ENCODE measurements at places on chromosomes 12 and 14.
A peak's percentile ranks its signal among the peaks of the same experiment; 100 is the strongest.

GRCh38 chr14:75393794-75394193, 34.0 kb upstream of the JDP2 start:
- no peak for DNase-seq

- DNase-seq, result no peak
Measured at GRCh38 chr12:123948401-123948795, 24.2 kb downstream of the CCDC92 start.

DNA sequence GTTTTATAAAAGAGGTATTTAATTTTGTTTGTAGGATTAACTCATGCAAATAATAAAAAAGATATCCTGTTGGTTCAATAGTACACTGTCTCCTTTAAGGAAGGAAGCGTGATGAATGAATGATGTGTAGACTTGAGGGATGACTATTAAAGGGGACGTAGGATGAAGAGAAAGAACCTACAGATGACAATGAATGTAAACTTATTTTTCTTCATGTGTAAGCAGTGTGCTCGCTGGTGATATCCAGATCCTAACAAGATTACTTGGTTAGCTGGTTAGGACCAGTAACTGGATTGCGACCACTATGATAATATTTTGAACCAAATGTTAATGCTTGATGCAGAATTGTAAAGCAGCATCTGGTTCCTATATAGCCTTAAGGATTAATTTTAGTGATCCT, 2.6 kb downstream of the ARF6 start:
- DNase-seq, result no peak

- DNase-seq, result no peak
Measured at GRCh38 chr12:92156139-92156538, 10.5 kb upstream of the BTG1 start.

- no peak for DNase-seq
Measured at GRCh38 chr12:56749359-56749758, 2.8 kb downstream of the PRIM1 start.

GRCh38 chr14:63712123-63712522, 15.7 kb downstream of the SGPP1 start:
- DNase-seq, result no peak

DNA sequence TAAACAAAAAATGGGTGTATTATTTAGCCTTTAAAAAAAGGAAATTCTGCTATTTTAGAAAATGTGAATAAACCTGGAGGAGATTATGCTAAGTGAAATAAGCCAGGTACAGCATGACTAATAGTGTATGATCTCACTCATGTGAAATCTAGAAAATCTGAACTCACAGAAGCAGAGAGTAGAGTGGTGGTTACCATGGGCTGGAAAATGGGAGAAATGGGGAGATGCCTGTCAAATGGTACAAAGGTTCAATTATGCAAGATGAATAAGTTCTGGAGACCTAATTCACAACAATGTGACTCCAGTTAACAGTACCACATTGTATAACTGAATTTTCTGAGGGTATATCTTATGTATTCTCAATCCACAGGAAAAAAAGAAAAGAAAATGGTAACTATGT, 17.4 kb upstream of the LEMD3 start:
- DNase-seq, result no peak

- DNase-seq, result no peak
Measured at GRCh38 chr12:81077686-81078441, at the start of gene ACSS3. TSS of gene ACSS3 (plus strand) at chr12:81078079. CDS start at chr12:81078121, 42 bp downstream.

GRCh38 chr12:110316861-110317260, 35.8 kb downstream of the ATP2A2 start:
- DNase-seq, result peak; percentile 62

DNA sequence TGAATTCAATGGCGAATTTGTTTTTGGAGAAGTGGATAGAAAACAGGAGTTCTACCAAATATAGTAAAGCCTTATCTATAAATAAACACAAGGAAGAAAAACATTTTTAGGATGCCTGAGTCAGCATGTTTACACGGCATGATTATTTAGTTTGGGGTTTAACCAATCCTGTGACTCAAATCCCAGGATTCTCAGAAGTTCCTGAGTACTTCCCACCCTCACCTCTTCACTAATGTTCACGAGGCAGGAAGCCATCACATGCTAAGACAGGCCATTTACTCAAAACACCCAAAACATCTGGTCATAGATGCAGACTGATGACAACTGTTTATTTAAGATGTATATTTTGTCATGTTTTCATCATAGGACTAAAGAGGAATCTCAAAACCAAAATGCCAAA, 3.4 kb upstream of the GLRX5 start:
- DNase-seq, result no peak

GRCh38 chr12:81956468-81956860, 197.3 kb upstream of the PPFIA2 start:
- no peak for DNase-seq

DNA sequence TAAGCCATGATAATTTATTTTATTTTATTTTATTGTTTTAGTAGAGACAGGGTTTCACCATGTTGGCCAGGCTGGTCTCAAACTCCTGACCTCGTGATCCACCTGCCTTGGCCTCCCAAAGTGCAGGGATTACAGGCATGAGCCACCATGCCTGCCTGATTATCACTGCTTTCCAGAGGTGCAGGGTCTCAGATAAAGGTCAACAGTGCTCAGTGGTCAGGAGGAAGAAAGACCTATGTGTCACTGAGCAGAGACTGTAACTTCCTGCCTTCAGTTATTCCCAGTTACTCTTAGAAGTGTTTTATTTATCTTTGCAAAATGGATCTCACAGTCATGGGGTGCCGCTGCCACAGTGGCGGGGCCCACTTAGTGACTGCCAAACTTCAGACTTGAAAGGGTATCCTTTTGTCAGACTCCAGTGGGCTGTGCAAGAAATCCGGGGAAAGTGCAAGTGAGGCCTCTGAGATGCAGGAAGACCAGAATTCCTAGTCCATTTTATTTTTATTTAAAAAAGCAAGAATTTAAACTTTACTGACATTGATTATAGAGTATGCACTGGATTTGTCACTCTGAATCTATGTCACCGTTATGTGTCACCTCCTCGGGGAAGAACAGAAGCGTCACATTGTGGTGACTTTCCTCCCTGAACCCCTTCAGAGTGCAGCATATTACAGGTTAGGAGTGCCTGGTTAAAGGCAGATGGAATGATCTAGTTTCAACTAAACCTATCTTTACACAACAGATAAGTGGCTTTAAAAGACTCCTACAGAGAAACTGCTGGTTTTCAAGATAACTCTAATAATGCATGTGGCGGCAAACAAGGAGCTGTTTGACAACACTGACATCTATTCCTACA, 59.1 kb upstream of the BICD1 start:
- no peak for DNase-seq

- peak; percentile 67 for DNase-seq
Measured at GRCh38 chr12:48810903-48811431, 7.3 kb upstream of the CACNB3 start.

DNA sequence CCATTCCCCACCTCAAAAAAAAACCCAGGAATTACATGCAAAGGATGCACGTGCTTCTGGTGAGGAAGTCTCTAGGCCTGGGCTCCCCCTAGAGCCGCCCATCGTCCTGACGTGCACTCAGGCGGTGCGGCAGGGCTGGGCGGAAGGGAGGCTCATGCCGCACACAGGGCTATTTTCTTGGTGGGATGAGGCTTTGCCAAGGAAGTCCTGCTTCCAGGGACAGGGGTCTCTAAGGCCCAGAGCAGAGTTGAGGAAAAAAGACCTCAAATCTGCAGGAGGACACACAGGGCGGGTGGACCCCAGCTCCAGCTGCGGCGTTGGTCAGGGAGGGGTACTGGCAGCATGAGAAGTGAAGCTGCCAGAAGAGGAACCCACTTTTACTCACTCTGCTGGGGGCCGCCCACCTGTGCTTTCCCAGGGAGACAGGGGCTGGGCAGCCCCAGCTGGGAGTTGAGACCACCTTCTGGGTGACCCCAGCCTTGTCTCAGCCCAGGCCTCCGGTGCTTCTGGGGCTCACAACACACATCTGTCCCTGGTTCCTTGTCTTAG, 4.2 kb downstream of the RHOF start:
- DNase-seq, result no peak

DNA sequence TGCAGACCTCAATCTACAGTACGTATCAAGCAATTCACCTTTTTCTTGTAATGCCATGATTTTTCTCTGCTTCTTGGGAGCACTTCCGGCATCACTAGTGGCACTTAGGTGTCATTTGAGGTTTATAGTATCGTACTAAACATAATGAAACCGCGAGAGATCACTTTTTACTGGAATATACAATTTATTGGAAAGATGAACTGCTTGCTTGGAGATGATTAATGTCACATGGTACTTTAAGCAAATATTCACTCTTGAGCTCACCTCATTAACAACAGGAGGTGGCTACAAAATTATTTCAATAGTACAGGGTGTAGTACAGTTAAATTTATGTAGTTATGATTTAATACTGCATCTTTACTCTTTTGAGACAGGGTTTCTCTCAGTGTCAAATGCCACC, 11.5 kb downstream of the FUT8 start:
- no peak for DNase-seq

GRCh38 chr12:4114986-4115385, 158.6 kb upstream of the CCND2 start:
- no peak for DNase-seq

GRCh38 chr12:28278499-28278898, 88.2 kb downstream of the CCDC91 start:
- no peak for DNase-seq

DNA sequence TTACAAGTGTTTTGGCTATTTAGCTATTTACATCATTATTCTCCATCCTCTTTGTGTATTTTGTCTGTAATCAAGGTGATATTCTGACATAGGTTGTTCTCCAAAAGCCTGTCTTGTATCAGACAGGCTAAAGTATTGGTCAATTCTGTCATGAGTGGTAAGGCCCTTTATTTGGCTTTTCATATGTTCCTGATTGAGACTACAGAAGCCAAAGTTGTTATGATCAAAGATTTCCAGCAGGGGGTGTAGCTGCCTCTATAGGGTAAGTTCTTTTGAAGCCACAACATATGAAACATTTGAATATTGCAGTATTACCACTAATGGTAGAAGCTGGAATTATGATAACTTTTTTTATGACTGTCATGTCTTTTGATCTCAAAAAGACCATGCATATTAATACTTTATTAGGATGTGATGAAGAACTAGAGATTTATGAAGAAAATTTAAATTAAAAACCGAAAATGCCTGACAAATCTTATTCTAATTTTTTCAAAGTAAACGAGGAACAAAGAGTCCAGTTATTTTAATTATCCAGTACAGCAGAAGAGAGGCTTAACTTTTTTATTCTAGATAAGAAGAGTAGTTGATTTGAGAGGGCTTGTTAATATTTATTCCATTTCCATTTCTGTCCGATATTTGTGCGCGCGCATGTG, 3.4 kb upstream of the ARHGAP5 start:
- peak; percentile 69 for DNase-seq

DNA sequence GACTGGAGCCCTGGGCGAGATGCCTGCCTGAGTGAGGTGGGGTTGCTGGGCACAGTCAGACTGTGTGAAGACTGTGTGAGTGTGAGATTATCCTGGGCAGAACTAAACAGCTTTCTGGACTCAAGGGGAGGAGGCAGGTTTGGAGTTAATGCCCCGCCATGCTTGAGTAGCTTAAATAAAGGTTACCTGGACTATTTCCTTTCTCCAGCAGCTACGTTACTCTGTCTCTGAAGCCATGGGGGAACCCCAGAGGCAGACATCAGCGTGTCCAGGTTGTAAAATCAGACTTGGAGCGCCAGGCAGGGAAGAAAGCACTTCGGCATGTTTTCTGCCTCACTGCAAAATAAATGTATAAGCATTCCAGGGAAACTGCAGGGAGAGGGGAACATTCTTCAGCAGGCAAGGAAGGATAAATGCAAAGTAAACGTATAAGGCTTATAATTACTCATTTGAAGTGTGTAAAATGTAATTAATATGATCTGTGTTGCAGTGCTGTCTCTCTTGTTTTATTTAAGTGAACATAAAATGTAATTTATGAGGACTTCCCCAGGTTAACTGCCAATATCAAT, 129.7 kb downstream of the CHST11 start:
- no peak for DNase-seq

DNA sequence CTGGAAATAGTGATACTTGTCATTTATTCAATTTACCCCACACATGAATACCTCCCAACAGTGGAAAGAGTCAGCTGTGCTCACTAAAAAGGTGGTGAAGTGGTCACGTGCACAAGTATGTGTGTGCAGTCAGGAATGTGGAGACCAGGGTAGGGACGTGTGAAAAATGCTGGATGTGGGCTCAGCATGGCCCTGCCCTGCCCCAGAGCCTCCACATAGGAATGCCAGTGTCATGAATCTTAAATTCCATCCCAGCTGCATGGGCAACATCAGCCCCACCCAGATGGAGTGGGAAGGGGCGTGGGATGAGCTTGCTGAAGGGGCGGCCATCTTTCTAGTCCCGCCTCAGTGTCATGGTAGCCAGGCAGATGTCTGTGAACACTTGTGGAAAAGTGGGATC, 87.7 kb downstream of the C12orf75 start:
- DNase-seq, result peak; percentile 32

DNA sequence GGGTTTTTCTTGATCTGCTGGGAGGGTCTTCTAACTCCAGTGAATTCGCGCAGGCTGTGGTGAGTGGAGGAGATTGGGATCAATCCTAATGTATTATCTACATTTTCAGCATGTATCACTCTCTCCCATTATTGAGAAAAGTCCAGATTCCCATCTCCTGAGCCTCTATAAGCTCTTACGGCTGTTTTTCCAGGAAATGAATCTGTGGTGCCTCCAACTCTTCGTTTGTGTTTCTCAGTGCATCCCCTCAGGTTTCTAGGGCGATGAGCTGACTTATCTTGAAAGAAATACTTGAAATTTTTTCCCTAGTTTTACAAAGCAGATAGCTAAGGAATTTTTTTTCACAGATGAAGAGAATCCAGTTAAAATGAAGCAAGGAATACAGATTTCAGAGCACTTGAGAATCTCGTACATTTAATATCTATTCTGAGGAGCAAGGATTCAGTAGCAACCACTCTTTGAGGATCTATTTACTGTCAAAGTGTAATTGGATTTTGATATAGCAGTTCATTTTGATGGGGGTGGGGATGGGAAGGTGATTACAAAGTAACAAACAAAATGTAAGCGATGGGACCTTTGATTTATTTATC, 138.7 kb downstream of the BRMS1L start:
- DNase-seq, result no peak

DNA sequence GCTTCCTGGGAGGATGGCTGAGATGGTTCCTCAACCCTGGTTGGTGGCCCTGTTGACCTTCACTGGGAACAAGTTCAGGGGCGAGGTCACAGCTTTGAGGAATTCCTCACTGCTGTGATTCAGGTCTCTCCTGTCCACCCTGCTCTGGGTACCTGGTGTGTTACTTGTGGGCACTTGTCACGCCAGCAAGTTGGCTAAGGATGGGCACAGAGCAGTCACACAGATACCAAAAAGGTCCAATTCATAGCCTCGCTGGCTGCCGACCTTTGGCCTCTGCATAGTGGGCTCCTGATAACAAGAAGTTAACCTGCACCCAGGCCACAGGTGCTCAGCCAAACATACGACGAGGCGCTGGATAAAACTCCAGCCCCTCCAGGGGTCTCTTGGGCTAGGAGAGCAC, 11.2 kb downstream of the SDS start:
- no peak for DNase-seq

- DNase-seq, result no peak
Measured at GRCh38 chr12:124420996-124421674, 126.2 kb downstream of the RFLNA start.
